Trophoblast cell (in vitro differentiated cells and primary cell): ENCODE measurements at places on chromosomes 5 and 9.

DNA sequence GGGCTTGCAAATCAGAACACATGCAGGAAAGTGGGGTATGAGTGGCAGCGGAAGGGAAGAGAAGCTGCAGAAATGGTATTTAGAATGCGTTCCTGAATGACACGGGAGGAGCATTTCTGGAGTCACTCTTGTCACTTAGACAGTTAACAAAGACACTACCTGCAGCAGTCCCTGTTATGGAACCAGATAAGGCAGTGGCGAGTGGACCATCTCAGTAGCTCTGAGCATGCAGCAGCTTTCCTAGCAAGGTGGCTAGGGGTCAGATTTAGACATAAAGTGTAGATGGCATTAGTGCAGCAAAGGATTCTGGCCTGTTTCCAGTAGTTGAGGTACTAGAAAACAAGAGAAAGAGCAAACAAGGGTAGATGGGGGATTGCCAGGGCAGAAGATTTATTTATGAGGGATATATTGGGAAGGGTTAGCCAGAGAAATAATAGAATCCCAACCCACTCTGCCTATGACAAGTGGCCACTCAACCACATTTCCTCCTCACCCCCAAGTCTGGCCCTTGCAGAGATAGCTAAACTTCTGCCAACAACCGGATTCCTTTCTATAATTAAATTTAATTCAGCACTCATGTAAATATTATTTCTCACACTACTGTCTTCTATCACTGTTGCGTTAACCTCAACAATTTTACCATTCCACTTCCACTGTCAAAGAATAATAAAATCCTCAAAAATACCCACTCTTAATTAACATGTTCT is 201.6 kb downstream of the DCP2 start:
- DNase-seq, result peak; percentile 75

DNA sequence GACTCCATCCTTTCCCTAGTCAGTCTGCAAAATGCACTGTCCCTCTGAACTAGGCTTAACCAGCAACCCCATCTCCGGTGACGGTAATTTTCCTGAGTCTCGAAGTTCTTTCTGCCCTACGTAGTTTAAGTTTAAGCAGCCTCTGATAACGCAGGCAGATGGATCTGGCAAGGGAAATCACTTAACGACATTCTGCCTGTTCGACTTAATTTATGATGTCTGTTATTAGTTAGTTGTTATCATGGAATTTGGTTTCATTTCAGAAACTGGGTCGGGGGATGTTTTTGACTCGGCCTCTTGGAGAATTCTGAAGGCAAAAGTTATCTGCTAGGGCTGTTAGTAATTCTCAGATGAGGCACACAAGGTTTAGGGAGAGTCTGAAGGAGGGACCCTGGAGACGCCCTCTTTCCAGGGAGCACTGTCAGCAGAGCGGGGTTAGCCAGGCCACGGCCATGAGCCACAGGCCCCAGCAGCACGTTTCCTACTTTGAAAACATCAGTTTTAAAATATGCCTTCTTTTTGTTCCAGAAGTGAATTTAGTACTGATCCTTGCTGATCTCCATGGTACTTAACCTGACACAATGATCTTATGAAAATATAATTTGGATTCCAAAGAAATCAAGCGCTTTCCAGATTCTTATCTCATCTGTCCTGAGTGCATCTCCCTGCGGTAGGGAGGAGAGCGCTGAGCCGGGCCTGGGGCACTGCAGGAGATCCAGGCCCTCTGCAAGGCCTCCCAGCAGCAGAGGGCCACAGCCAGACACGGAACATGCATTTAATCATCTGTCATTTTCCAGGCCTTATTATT is 171.0 kb upstream of the OTULINL start:
- DNase-seq, result no peak

DNA sequence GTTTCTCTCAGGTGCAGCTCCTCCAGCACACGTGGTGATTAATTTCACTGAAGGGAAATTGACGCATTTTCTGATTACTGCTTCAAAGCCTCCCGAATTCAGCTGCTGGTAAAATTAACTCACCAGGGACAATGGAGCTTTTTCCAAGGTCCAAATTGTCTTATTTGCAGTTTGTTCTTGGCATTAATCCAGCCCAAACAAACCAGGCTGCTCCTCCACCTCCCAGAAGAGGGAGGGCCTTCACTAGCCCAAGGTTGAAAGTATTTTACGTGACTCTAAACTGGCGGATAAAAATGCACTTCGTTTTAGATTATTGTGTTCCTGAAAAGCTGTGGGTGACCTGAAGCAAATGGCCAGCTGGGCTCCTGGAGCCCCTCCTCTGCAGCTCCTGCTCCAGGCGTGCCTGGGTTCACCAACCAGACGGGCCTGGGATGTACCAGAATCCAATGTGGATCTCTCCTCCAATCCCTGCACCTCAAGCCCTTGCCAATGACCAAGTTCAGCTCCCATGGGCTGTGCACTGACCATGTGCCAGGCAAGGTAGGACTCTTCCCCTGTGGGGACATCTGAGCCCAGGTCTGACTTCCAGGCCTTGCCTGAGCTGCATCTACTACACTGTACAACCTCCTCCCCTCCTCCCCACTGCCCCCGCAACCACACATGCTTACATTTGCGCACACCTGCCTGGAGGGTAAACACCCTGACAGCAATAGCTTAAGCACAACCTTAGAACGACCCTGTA is 193.4 kb downstream of the CDK5RAP2 start:
- DNase-seq, result no peak

DNA sequence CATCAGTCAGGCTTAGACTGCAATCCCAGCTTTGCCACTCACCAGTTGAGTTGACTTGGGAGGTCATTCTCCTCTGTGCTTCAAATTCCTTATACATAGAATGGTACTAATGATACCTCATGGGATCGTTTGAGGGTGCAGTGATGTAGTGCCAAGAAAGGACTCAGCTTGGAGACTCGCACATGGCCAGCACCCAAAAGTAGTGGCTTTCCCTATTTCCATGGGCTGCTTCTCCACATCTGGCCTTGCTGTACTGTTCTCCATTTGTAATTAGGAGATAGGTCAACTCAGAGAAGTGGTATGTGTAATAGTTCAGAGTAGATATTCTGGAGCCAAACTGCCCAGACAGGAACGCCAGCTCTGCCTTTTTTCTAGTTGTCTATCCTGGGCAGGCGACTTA is 5.5 kb downstream of the CCL19 start:
- DNase-seq, result peak; percentile 57

GRCh38 chr5:80105698-80106439 is 70.7 kb downstream of the THBS4 start:
- DNase-seq, result no peak

DNA sequence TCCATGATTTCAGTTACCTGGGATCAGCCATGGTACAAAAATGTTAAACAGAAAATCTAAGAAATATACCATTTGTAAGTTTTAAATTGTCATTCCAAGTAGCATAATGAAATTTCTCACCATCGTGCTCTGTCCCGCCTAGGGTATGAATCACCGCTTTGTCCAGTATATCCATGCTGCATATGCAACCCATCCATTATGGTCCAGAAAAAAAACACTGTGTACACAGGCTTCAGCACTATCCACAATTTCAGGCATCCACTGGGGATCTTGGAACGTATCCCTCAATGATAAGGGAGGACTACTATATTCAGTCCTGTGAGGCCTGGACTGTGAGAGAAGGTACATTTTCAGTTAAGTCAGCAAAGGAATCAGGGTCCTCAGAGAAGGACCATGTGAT is 37.6 kb upstream of the HNRNPA0 start:
- DNase-seq, result no peak

DNA sequence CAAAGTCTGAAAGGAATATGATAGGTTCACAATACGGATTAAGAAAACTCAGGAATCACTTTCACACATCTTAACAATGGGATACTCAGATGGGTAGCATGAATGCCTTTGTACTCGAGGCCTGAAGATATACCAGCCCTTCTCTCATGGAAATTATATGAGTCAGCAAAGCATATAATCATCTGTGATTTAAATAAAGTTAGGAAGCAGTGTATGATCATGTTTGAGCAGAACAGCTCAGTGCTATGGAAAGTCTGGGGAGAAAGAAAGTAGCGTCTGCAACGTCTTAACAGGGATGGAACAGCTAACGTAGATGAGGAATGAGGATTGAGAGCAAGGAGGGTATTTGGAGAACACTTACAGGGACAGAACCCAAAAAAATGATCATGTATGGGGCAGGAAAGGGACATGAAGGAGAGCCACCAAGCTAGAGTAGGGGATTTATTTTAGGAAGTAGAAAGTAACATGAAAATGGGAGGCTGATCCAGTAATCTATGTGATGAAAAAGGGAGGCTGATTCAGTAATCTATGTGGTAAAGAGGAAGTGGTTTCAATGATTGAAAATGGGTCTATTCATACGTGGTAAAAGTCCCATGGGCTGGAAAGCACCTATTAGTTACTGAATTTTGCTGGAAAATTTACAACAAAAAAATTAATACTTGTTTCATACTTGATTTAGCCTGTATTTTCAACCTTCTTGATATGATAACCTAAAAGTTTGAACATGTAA is 85.9 kb downstream of the GNA14 start:
- no peak for DNase-seq

DNA sequence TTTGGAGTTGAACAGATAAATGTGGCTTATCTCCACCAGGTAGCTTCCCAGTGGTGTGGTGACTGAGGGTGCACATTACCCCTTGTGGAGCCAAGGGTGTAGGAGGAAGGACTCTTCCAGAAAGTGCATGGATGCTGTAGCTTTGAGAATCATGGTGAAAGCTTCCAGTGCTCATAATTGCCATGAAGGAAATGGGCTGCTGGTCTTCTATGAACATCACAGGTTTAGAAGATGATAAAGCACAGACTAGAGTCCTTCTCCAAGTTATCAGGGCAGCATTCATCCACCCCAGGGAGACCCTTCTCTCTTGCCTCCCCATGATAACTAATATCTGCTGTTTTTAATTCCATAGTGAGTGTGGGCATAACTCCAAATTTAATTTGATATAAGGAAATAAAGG is 93.4 kb upstream of the CHD1 start:
- no peak for DNase-seq

GRCh38 chr9:37911271-37911681 is 7.3 kb upstream of the SLC25A51 start:
- DNase-seq, result no peak

- DNase-seq, result peak; percentile 37
These were observed 71.4 kb upstream of the STARD4 start for GRCh38 chr5:111583758-111584203.
